WTC11 (cell line): ENCODE measurements at places on chromosomes 6 and 20. TPM values are rescaled to one million over a fixed set of nuclear protein-coding genes. Genes with fewer than 3 reads are reported as not detected.

DNA sequence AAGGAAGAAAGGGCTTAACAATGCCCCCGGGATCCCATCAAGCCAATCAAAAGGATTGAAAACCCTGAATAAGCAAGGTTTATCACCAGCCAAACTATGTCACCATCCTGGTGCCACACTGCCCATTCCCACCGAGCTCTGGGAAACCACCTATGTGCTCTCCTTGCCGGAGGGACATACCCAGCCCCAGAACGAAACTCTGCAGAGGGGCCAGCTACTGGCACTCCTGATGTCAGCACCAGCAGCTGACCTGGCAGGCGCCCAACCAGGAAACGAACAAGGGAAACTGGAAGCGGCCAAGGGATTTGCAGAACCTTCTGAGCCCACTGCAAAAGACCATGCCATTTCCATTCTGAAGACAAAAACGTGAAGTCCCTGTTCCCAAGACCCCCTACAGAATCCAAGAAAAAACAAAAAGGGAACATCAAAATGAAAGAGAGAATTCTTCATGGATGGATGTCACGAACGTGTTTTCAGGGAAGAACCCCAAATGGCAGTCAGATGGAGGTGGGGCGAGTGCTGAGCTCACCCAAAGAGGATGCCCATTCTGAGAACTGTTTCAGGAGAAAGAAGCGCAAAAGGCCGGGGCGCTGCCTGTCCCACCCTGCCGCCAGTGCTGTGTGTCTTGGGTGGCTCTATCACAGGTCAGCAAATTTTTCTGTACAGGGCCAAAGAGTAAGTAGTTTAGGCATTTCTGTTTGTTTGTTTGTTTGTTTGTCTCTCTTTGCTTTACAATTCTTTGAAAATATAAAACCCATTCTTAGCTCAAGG, 305.2 kb downstream of the ESR1 start:
- no peaks in the 10 kb centered on the region for H3K27me3 ChIP-seq
- H3K27ac ChIP-seq = no peak overlapping the region
- DNase-seq = no peak
- no peak overlapping the region for H3K4me3 ChIP-seq

GRCh38 chr6:99014061-99014460, 66.3 kb upstream of the FBXL4 start:
- H3K27me3 ChIP-seq = no peaks in the 10 kb centered on the region
- H3K27ac ChIP-seq = no peak overlapping the region
- no peak for DNase-seq
- no peak overlapping the region for H3K4me3 ChIP-seq

DNA sequence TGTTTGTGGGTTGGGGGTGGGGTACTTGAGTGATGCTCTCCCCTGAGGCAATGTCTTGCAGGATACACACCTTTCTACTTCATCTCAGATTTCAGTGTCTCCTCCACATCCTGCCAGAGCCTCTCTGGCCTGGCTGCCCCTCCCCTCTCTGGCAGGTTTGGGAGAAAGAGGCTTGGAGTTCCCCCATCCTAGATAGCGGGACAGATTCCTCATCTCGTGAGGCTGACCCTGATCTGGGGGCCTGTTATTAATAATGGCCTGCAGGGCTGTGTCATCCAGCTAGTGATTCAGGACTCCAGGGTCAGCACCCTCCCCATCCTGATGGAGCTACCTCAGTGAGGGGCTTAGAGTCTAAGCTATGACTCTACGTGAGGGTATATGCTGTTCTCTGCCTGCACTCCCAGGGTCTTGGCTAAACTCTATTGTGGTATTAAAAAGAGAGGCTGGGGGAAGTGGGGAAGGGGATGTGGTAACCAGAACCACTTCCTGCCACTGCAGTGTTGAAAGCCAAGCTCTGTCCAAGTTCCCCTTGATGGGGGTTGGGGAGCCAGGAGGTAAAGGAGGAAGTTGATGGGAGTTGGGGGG, 3.7 kb upstream of the MMP9 start:
- peaks cover 4% of the 10 kb centered on the region; the same call in 1 of the 2 replicates for H3K27me3 ChIP-seq
- peak; percentile 43 for DNase-seq
- H3K4me1 ChIP-seq = peaks cover 80% of the 10 kb centered on the region
- peak overlapping the region; percentile 27 for H3K4me3 ChIP-seq
- peak overlapping the region; percentile 89 for H3K27ac ChIP-seq

DNA sequence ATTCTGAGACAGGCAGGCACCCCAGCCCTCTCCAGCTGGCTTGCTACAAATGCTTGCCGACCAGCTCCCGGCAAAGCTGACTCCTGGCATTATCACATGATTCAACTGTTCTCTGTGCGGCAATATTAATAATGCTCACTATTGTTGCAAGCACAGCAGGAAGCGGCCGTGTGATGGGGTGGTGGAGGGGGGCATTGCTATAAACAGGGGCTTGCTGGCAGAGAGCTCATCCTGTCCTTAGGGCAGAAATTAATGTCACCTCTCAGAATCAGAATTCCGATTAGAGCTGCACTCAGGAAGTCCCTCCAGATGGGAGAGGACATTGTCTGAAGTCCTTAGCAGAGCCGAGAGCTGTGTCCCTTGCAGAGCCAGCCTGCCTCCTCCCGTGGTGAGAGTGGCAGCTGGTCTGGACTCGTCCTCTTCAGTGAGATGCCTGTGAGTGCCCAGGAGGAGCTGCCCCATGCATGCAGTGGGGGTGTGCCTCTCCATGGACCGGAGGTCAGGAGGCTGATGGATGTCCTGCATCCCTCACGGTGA, 162.5 kb downstream of the CDH4 start:
- DNase-seq = no peak
- H3K4me3 ChIP-seq = no peak overlapping the region
- H3K27me3 ChIP-seq = peaks cover 40% of the 10 kb centered on the region
- H3K4me1 ChIP-seq = peaks cover 8% of the 10 kb centered on the region
- no peak overlapping the region for H3K27ac ChIP-seq

- no peaks in the 10 kb centered on the region for H3K4me1 ChIP-seq
- no peaks in the 10 kb centered on the region for H3K27me3 ChIP-seq
- H3K27ac ChIP-seq = no peak overlapping the region
- no peaks in the 10 kb centered on the region for H3K36me3 ChIP-seq
Observed at GRCh38 chr20:17495826-17496225, 35.4 kb downstream of the BFSP1 start.

Gene USP49
- total RNA-seq = 16.3 to 18.4 TPM (median 17.3 TPM) in 3 replicates

DNA sequence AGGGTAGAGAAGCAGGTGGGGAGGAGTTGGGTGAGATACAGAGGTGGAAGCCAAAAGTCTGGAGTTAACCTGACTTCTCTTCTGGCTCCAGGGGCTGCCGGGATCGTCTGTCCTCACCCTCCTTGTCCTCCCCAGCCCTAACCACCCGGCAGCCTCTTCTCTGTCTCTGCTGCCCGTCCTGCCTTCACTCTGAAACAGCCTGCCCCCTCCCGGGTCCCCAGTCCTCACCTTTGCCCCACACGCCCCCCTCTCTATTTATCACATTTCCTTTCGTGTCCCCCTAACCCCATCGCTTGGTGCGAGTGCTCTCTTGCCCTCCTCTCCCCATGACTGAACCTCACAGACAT, 5.7 kb downstream of the RING1 start:
- H3K4me3 ChIP-seq = peak overlapping the region; percentile 95
- DNase-seq = no peak
- peaks cover 12% of the 10 kb centered on the region for H3K36me3 ChIP-seq
- H3K4me1 ChIP-seq = peaks cover 46% of the 10 kb centered on the region
